ENCODE measurements at places on chromosomes 3 and 15.

DNA sequence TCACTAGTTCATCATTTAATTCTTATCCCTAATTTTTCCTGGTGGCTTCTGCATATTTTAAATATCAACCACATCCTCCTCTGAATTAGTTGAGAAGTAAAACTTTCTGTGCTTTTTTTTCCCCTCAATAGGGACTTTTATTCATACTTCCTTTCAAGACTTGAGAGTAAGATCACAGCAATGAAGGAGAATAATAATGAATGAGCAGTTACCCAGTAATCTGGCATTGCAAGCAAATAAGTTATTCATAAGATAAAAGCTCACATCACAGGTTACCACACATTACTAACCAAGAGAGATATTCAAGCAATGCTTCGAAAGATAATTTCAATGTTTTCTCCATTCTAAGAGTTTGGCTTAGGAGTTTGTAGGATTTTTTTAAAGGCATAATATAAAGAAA, 50.3 kb downstream of the BTLA start:
- no peak for DNase-seq

DNA sequence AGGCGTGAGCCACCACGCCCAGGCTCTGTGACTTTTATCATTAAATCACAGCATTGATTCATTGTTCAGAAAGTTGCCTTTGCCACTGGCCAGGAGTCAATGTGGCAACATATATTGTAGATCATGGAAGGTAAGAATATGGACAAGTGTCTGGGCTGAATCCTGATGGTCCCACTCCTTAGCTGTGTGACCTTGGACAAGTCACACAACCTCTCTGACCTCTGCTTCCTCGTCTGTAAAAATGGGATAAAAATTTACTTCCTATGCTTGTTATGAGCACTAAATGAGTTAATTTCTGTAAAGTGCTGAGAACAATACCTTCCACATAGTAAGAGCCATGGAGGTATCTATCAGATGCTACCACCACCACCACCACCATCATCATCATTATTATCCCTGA, 103.5 kb upstream of the RAD18 start:
- DNase-seq = no peak

DNA sequence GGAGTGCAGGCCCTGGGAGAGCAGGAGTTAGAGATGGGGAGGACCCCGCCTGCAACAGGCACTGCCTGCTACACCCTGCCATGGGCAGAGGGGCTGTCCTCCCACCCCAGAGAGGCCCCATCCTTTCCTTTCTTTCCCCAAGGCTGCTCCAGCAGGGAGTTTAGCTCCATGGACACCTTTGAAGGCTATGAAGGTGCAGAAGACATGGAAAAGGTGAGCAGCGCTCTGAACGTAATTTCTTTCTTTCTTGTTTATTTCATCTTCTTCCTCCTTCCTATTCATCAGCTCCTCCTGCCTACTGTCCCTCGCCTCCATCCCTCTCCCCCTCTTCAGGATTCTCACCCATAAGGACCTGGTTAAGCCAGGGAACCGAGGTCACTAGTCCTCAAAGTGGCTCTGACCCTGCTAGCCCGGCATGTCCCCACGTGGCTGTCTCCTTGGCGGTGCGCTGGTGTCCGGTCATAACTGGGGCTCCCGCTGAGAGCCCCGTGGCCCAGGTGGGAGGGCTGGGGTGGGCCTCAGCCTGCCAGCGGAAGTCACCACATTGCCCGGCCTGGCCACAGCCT, 16.0 kb upstream of the ADIPOQ start:
- DNase-seq = peak; percentile 13

DNA sequence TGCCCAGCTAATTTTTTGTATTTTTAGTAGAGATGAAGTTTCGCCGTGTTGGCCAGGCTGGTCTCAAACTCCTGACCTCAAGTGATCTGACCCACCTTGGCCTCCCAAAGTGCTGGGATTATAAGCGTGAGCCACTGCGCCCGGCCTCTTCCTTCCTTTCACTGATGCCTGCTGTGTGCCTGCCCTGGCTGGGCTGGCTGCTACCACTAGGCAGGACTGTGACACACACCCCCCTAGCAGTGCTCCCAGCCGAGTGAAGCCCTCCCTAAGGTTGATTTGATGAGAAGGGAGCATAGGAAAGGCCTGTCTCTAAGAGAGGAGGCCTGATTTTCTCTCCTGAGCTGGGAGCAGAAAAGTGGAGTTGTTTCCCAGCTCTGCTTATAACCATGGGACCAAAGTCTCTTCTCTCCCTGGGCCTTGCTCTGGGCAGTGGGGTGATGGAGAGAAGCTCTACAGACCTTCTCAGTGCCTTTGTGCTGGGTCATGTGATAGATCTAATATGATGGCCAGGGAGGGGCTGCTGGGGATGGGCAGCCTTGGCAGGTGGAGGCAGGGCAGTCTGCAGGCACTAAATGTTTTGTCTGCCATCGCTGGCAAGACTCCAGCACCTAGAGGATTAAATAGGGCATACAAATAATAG, 20.1 kb upstream of the SFMBT1 start:
- no peak for DNase-seq

DNA sequence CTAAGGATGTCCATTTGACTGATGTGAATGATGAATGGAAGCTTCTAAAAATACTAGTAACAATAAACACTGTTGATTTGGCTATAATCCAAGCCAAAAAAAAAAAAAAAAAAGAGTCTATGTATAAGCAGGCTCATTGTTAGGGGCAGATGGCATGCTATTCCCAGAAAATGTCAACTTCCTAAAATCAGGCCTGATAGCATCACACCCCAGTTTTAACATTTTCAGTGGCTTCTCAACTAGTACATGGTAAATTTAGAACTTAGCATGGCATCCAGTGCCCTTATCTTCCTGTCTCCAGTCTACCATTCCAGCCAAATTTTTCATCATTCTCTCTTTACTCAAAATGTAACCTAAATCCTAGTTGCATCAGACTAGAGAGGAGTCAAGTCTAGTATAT, 288.2 kb upstream of the ZNF385D start:
- DNase-seq = no peak

GRCh38 chr15:95929232-95929846, 401.2 kb upstream of the NR2F2 start:
- peak; percentile 98 for DNase-seq

DNA sequence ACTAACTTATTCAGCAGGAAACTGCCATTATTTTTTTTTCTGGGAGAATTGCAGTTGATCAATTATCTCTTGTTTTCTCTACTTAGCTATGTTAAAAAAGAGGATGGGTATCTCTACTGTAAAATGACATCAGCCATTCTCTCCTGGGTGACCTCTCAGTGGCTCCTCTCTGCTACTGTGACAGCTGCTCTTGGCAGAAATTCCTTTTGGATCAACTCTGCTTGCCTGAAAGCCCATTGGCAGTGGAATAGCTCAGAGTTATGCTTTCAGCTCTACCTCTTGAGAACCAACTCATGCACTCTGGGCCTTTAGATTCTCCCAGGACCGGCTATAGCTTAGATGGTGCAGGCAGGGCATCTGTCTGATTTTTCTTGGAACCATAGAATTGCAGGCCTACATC, 99.9 kb upstream of the GAP43 start:
- DNase-seq = no peak

GRCh38 chr3:66472313-66473134, 28.3 kb downstream of the LRIG1 start:
- DNase-seq = peak; percentile 31

DNA sequence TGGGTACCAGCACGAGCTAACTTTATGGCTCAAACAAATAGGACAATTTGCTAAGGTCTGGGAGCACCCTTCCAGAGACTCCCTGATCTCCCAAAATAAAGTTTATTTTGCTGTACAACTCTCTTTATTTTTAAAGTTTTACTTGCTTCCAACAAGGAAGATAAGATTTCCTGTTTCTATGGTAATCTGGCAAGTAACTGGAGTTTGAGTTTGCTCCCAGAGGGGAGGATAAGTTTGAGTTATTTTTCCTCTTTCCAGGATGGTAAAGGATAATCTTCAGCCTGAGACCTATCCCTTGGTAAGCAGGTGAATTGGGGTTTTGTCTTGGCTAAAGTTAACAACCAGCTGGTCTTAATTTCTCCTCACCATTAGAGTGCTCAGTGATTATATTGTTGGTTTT, 1019.4 kb upstream of the ALCAM start:
- DNase-seq = no peak

DNA sequence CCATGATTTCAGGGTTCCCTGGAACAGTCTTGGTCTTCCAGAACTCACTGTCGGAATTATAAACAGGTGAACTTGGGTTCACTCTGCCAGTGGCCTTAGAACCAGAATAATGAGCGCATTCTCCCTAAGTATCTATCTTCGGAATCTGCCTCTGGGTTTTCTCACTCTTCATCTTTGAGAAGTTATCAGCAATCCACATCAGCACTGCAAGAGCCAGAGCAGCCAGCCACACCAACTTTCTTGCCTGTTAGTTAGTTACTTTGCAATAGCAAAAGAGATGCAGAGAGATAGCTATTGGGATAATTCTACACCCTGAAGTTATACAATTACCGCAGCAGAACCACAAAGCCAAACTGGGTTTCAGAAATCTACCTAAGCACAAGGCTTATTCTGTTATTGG, 25.8 kb downstream of the GLB1 start:
- DNase-seq = no peak

DNA sequence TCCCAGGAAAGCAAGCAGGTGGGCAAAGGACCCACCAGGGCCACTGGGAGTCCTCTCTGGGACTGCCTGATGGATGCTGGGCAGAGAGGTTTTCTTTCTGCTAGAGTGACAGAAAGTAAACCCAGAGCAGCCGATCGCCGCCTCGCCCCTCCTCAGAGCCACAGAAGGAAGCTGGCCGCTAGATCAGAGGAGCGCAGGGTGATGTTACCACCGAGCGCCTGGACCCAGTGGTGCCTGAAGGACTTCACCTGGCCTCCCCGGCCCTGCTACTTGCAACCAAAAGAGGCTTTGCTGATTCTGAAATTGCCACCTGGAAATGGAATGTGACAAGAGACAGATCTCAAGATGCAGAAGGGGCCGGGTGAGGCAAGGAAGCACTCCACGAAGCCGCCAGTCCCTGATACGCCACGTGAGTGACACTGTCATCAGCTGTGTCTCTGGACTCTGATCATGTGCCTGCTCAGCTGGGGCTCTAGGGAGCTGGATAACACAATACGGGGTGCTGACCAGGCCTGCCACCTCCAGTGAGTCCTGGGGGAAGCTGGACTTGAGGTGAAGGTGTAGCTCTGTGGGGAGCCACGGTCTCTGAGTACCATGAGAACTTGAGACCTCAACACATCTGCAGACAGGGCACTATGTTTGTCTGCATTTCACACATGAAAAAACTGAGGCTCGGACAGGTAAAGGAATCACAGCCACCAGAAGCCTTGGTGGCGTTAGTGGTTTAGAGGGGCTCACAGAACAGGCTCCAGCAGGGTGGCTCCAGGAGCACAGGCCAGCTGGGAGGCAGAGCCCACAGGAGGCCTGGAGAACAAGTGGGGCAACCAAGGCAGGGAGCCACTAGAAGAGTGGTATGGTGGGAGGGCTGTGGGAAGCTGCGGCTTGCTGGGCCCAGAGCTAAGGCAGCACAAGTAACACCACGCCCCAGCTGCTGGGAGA, 137.9 kb upstream of the PRR20G start:
- no peak for DNase-seq

DNA sequence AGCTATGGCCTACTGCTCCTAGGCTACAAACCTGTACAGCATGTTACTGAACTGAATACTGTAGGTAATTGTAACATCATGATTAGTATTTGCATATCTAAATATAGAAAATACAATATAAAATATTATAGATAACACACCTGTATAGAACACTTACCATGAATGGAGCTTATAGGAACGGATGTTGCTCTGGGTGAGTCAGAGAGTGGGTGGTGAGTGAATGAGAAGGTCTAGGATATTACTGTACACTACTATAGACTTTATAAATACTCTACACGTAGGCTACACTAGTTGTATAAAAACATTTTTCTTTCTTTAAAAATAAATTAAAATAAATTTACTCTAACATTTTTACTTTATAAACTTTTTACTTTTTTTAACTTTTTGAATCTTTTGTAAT, 224.0 kb upstream of the CBLB start:
- DNase-seq = no peak

DNA sequence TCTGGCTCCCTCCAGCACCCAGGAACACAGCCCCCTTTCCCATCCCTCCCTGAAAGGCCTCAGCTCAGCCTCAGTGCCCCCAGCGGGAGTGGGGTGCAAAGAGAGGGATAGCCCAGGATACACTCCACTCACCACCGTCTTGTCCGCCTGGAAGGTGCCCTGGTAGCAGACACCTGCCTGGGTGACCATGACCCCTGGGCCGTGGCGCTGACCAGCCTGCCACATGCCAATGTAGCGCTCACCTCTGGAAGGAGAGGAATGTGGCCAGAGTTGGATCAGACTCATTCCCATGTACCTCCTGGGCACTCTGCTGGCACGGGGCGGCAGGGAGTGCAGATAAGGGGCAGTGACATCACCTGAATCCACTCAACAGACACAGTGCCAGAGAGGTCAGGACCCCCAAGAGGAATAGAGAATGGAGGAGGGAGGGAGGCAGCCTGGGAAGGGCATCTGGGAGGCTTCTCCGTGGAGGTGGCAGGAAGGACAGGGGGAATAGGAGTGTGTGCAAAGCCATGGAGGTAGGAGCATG, 13.1 kb downstream of the ALS2CL start:
- no peak for DNase-seq

DNA sequence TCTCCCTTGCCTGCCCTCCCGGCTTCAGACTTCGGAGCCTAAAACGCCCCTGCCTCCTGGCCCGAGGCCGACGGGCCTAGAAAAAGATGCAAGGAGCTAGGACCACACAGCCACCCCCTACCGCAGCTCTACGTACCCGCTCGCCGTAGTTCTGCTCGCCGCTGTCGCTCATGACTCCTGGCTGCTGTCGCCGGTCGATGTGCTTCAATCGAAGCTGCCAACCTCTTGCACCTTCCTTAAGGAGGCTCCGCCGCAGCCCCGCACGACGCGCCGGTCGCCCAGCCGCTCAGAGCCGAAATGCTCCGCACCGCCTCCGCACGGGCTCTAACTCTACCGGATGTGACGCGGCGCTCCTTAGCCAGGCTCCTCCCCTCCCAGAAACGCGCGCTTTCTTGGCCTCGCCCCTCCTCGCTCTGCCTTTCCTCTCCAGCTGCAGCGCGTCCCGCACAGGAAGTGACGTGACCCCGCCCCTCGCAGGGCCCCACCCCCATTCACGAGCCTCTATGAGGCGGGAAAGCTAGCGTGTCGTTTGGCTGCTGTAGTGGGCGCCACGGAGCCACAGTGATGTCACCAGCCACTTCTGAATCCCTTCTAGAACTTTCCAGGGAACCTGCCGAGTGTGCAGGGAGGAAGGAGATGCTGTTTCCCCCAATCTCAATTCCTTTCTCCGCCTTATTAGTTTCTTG, at the start of gene TRA2B:
Gene TRA2B, minus strand, starts transcription at position 326 of the 686 bp plus-strand sequence. Its CDS starts 154 bp downstream, at position 172.
- peak; percentile 98 for DNase-seq

DNA sequence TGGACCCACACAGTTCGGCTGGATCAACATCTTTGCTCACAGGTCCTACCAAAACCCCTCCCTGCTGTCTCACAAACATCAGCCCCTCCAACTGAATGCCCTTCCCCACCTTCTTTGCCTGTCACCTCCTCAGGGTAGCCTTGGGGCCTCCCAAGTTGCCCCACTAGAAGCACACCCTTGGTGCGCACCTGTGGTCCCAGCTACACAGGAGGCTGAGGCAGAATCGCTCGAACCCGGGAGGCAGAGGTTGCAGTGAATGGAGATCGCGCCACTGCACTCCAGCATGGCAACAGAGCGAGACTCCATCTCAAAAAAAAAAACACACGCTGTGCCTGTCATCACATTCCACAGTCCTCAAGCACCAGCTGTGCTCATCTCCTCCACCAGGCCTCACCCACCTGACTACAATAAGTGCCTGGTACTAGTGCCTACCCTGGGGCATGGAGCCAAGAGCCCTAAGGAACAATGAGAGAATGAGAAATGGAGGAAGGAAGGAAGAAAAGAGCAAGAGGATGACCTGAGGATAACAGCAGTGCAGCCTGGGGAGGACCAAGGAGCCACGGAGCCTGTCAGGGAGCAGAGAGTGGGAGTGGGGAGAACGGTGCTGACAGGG, 26.0 kb downstream of the RPN1 start:
- DNase-seq = no peak

Measured in common myeloid progenitor, CD34-positive (primary cell).